ENCODE measurements at places on chromosomes 13 and 19.
A peak's percentile ranks its signal among the peaks of the same experiment; 100 is the strongest.

DNA sequence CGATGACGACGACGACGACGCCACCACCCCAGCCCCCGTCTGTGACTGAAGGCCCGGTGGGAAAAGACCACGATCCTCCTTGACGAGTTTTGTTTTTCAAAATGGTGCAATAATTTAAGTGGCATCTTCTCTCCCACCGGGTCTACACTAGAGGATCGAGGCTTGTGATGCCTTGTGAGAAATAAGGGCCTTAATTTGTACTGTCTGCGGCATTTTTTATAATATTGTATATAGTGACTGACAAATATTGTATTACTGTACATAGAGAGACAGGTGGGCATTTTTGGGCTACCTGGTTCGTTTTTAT is 2.5 kb downstream of the KLF2 start:
- no peak for DNase-seq

- DNase-seq, result peak; percentile 78
Observed at GRCh38 chr19:19406878-19407632, 1.6 kb downstream of the GATAD2A start.

GRCh38 chr19:8307965-8308866 is at the start of gene CD320:
Gene CD320, minus strand, starts transcription at chr19:8308358. Its CDS starts 68 bp downstream, at chr19:8308290.
- peak; percentile 92 for DNase-seq

- DNase-seq, result no peak
Observed at GRCh38 chr19:51742789-51743188, 8.9 kb downstream of the FPR1 start.

DNA sequence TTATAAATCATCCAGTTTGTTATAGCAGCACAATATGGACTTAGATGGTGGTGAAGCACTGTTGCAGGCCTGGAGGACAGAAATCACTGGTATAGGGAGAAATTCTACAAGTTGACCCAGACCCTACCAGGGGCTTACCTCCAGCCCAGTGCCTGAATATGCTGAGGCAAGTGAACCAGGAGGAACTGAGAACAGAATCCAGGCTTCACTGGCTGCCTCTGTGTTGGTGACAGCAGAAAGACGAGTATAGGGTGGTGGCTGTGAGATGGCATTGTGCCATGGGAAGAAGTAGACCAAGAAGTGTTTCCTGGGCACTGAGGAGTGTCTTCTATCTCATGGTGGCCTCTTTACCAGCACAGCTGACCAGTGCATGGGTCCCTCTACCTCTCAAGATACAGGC is 15.9 kb upstream of the EID2 start:
- DNase-seq, result no peak

GRCh38 chr19:6076675-6077463 is 33.4 kb downstream of the RFX2 start:
- DNase-seq, result no peak

GRCh38 chr13:99312493-99312883 is 5.3 kb upstream of the GPR183 start:
- no peak for DNase-seq

DNA sequence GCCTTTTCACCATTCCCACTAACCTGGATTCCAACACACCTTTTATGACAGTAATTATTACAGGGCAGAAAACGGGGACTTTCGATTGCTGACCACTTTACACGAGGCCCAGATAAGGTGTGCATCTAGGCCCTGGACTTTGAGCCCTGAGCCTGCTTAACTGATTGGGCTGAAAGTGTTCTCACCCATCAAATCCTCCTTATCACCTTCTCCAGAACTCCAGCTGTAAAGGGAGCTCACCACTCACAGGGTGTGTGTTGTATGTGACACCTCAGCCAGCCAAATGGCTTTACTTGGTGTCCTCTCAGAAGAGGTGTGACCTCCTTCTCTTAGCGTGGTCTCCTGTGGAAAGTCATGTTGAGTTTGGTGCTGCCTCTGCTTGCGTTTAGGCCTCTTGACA is 36.5 kb downstream of the SIPA1L3 start:
- no peak for DNase-seq

- no peak for DNase-seq
Observed at GRCh38 chr13:40060296-40061007, 405.0 kb downstream of the COG6 start.
